ENCODE measurements at places on chromosomes 3 and 15. TPM values are rescaled to one million over a fixed set of nuclear protein-coding genes. Genes with fewer than 3 reads are reported as not detected.

The CLRN1 gene
- not detected for total RNA-seq

GRCh38 chr15:38540510-38540909, 24.1 kb downstream of the RASGRP1 start:
- no peak for DNase-seq

The B3GNT5 gene
- 23.8 TPM for total RNA-seq

The CYP8B1 gene
- 0.04 TPM for total RNA-seq

DNA sequence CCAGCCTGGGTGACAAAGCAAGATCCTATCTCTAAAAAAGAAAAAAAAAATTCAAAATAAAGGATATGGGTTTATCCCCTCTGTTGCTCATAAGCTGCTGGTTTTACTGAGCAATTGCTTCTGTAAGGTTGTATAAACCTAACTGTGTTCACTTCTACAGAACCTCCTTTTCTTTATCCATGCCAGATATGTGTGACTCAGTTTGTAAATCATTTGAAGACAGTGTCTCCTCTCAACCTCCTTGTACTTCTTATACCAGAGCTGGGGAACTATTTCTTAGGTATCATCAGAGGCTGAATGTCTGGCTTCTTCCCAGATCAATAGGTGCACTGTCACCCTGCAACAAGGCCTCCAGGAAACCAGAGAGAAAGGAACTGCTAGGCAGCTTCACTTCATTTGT, 273.8 kb downstream of the CD47 start:
- no peak for DNase-seq

The ZCWPW2 gene
- 0.60 TPM for total RNA-seq

DNA sequence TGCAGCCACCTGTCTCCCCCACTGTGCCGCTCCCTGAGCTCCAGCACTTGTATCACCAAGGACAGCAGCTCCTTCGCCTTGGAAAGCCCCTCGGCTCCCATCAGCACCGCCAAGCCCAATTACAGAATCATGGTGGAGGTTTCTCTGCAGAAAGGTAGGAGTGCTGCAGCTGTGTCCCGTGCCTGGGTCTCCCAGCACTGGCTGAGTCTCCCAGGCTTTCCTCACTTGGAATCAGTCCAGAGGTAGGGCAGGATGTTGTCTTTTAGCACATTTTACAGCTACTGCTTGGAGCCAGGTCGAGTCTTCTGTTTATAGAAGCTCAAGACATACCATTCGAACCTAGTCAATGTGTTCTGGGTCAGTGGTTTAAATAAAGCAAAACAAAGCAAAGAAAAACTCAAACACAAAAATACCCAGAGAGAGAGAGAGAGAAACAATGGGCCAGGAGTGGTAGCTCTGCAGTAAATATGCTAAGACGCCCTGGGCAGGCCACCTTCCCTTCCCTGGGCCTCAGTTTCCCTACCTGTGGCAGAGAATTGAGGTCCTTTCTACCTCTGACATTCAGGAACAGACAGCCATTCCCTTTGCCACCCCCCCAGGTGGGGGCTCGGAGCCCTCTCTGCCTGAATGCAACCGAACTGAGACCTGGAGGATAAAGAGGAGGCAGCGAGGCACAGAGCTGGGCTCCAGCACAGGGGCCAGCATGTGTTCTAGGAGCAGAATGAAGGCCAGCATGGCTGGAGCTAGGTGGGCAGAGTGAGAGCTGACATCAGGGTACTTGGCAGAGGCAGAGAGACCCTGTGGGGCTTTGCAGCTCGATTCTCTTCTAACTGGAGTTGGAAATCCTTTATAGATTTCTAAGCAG, 44.1 kb downstream of the STARD5 start:
- DNase-seq, result no peak

Data from K562 (cell line).